Ascending aorta (tissue), 2 donors: ENCODE measurements at places on chromosomes 1 and 21. TPM values are rescaled to one million over a fixed set of nuclear protein-coding genes. Genes with fewer than 3 reads are reported as not detected.

- H3K36me3 ChIP-seq = no peaks in the 10 kb centered on the region
- H3K27me3 ChIP-seq = no peaks in the 10 kb centered on the region
- H3K27ac ChIP-seq = peak within 1 kb of the TSS; percentile 94
- DNase-seq = peak; percentile 52
- peak within 1 kb of the TSS; percentile 92 for H3K4me3 ChIP-seq
- peaks cover 12% of the 10 kb centered on the region for H3K4me1 ChIP-seq
Observed at GRCh38 chr1:56578963-56579875, at the start of gene PLPP3. TSS of gene PLPP3 (minus strand) at chr1:56579563. CDS start at chr1:56579016, 547 bp downstream.

GRCh38 chr21:43919871-43920801 is 55.1 kb downstream of the AGPAT3 start:
- no peak overlapping the region for H3K4me3 ChIP-seq
- no peak overlapping the region for H3K27ac ChIP-seq
- H3K27me3 ChIP-seq = no peaks in the 10 kb centered on the region
- no peaks in the 10 kb centered on the region for H3K36me3 ChIP-seq
- H3K4me1 ChIP-seq = peaks cover 9% of the 10 kb centered on the region

Gene CFHR5
- total RNA-seq = not detected

Gene IL24
- total RNA-seq = not detected

Gene IL12RB2
- total RNA-seq = not detected

Gene FCAMR
- total RNA-seq = not detected

- no peaks in the 10 kb centered on the region for H3K36me3 ChIP-seq
- H3K4me1 ChIP-seq = peaks cover 2% of the 10 kb centered on the region
- H3K4me3 ChIP-seq = no peak overlapping the region
- H3K27ac ChIP-seq = no peak overlapping the region
- DNase-seq = no peak
- H3K27me3 ChIP-seq = no peaks in the 10 kb centered on the region
Observed at GRCh38 chr1:54480525-54480848, 67.5 kb upstream of the ACOT11 start.

DNA sequence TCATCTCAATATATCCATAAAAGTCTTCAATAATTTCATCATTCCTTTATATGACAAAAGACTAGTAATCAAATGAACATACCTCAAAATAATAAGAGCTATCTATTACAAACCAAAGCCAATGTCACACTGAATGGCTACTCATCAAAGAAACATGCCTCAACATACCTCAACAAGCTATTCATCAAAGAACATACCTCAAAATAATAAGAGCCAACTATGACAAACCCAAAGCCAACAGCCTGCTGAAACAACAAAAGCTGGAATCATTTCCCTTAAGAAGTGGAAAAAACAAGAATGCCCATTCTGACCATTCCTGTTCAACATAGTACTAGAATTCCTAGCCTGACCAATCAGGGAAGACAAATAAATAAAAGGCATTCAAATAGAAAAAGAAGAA is 1373.7 kb downstream of the BRINP3 start:
- no peak overlapping the region for H3K27ac ChIP-seq
- H3K4me1 ChIP-seq = no peaks in the 10 kb centered on the region
- H3K27me3 ChIP-seq = no peaks in the 10 kb centered on the region
- no peak for DNase-seq
- no peaks in the 10 kb centered on the region for H3K36me3 ChIP-seq
- no peak overlapping the region for H3K4me3 ChIP-seq

DNA sequence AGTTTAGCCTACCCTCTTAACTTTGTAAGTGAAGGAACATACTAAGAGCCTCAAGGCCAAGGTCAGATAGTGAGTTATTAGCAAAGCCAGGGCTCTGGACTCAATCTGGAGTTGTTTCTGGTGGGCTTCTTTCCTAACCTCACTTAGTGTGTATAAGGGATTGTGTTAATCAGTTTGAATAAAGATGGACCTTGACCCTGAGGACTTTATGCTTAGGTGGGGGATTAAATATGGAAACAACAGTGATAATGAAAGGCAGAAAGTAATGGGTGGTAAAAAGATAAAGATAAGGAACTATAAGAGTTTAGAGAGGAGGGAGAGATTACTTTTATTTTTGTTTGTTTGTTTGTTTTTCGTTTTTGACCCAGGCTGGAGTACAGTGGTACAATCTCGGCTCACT is 5.5 kb downstream of the RABGAP1L start:
- no peaks in the 10 kb centered on the region for H3K4me1 ChIP-seq
- no peak for DNase-seq
- H3K27ac ChIP-seq = no peak overlapping the region
- no peaks in the 10 kb centered on the region for H3K36me3 ChIP-seq
- no peaks in the 10 kb centered on the region for H3K27me3 ChIP-seq
- no peak overlapping the region for H3K4me3 ChIP-seq
